Stimulated activated CD4-positive, alpha-beta T cell treated with anti-CD3 and anti-CD28 coated beads, Interleukin-1b, Interleukin-23, amount 100 ng/mL, for 48 hours (primary cell): ENCODE measurements at places on chromosomes 13 and 19.

DNA sequence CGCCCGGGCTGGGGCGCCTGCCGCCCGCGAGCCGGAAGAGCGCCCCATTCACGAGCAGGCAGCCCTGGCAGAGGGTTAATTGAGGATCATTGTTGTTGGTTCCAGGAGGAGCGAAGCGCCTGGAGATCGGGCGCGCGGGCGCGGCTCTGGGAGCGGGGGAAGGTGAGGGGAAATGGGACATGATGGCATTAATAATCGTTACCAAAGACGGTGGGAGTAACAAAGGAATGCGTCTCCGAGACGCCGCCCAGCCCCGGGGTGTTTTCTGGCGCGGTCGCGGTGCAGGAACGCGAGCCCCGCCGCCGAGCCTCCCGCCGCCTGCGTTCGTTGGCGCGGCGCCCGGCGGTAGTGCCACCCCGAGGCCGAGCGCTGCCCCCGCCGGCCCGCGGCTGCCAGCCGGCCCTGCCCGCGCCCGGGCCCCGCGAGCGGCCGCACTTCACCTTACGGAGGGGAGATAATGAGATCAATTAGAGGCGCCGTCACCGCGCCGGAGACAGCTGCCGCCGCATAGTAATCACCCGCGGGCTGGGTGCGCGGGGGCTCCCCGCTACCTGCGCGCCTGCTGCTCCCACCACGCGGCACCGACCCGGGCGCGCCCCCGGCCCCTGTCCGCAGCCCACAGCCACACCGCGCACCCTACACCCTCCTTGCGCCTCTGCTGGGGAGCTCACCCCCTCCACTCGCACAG lies 2.8 kb downstream of the ZNF536 start:
- DNase-seq = no peak

DNA sequence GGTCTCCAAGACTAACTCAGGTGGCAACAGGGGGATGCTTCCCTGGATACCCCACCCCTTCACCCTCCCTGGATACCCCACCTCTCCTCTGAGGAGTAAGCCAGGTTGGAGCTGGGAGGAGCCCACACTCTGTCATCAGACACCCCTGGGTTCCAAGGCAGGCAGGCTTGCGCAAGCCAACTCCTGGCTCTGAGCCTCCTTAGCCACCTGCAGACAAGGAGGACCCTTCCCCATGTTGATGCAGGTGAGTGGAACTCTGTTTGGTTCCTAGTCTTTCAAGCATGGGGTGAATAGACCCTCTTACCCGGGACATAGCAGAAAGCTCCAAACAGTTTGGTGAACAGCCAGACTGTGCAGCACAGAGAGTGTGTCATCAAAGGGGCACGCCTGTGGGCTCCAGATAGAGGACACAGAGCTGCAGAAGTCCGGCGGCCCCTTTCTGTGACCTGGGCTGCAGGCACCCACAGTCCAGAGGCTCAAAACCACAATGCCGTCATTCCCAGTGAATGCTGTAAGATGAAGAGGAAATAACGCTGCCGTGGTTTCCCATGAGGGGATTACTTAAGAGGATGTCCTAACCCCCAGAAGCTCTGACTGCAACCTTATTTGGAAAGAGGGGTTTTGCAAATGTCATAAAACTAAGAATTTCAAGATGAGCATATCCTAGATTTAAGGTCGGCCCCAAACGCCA lies 12.1 kb upstream of the HAS1 start:
- DNase-seq = no peak

- DNase-seq = no peak
Measured at GRCh38 chr13:64371045-64371444, 2859.1 kb downstream of the PCDH9 start.

DNA sequence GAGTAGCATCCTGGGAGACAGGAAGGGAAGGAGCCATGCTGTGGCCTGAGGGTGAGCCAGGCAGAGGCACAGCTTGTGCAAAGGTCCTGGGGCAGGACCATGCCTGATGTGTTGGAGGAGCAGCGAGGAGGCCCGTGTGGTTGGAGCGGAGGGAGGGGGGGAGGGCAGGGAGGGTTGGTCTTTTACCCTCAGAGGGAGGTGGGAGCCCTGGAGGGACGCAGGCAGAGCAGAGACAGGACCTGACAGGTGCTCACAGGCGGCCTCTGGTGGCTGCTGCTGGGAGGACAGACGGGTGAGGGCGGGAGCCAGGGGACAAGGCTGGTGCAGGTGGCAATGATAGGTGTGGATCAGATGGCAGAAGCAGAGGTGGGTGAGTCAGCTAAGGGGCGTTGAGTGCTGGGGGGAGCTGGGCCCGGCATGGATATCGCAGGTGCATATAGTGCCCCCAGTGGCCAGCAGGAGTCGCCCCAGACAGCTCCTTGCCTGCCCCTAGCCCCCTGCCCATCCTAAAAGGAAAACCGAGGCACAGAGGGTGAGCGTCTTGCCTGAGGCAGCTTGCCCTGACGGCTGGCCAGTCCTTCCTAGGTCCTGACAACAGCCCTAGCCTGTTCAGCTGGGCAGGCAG lies 9.8 kb upstream of the GNA15 start:
- peak; percentile 75 for DNase-seq

DNA sequence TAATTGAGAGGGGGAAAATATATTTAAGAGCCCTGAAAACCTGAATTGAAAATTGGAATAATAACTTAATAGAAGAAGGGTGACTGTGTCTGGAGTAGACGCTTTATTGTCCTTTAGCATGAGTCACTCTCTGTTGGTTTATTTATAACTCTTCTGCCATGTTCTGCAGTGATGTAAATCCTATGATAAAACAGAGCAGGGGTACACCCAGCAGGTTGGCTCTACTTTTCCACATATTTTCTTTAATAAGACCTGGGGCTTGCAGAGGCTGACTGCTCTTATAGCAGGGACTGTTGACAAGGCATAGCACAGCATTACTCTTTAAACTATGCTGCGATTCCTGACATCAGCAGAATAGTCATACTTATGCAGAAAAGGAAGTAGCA lies 389.9 kb upstream of the PCDH9 start:
- no peak for DNase-seq

GRCh38 chr13:112693831-112694497 lies 4.1 kb downstream of the ATP11A start:
- no peak for DNase-seq
